Cardiac septum (tissue), 1 donor: ENCODE measurements at places on chromosomes 5 and 9. TPM values are rescaled to one million over a fixed set of nuclear protein-coding genes. Genes with fewer than 3 reads are reported as not detected.

DNA sequence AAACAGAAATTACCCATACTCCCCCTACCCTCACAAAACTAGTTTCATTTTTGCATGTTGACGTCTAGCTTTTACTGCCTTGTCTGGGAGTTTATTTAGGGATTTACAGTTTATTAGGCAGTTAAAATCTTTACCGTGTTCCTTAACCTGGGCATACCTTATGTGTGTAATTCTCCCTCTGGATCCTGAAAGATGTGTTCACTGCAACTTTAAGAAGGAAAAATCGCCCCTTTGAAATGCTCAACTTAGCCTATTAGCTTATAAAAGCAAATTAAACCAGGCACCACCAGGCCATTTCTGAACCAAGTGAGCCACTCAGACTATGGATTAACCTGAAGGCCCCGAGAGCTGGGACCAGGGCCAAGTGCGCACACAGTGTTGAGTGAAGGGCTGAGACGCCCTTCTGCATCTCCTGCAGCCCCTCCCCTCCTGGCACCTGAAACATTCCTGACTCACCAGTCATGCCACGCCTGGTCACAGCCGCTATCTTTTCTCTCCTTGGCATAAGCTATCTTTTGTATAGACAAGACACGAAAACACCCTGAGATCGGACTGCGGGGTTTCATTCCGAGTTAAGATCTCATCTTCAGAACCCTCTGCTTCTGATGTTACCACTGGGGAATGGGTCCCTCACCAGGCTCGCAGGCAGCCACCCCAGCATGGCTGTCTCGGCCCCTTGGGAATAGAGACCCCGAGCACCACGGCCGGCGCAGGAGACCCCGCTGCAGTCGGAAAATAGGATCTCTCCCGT, 111.9 kb downstream of the ROR2 start:
- peak; percentile 70 for DNase-seq

DNA sequence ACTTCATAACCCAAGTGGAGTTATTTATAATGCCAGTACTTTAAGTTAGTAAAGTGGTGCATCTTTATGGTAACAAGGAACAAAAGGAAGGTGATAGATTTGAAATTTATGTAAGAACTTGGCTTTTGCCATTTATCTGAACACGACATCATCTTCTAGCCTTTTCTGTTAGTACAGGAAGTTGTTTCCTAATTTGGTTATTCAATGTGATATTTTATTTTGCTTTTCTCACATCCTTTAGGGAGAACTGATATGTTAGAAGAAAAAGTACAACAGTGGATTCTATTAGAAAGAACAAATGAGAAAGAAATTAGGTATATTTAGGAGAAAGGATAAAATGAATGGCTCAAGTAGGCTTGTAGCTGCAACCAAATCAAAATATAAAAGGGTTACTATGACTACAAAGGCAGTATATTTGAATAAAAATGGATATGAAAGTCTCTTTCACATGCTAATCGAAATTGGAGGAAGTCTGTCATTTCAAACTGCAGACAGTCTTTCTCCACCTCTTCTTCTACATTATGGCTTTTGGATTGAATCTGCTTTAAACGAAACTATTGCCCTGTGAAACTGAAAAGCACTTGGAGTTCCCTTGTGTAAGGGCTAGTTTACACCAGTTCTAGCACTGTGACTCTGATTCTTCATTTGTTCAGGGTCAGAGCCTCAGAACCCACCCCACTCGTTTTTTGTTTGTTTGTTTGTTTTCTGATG, 18.5 kb upstream of the SLC24A2 start:
- DNase-seq: no peak

SOX30 gene
- 0.13 TPM for total RNA-seq

ELL2 gene
- total RNA-seq: 30.5 TPM

- DNase-seq: no peak
Observed at GRCh38 chr5:68994645-68995044, 99.2 kb upstream of the SLC30A5 start.

GRCh38 chr5:50792843-50793242, 126.4 kb downstream of the PARP8 start:
- DNase-seq: no peak

HDHD3 gene
- total RNA-seq: 14.3 TPM

- DNase-seq: no peak
Observed at GRCh38 chr5:131528682-131529081, 106.3 kb downstream of the RAPGEF6 start.

GLDC gene
- total RNA-seq: 0.11 TPM

CER1 gene
- total RNA-seq: not detected

MEGF10 gene
- 0.32 TPM for total RNA-seq
